ENCODE measurements at places on chromosomes 13 and 19.
A peak's percentile ranks its signal among the peaks of the same experiment; 100 is the strongest.

DNA sequence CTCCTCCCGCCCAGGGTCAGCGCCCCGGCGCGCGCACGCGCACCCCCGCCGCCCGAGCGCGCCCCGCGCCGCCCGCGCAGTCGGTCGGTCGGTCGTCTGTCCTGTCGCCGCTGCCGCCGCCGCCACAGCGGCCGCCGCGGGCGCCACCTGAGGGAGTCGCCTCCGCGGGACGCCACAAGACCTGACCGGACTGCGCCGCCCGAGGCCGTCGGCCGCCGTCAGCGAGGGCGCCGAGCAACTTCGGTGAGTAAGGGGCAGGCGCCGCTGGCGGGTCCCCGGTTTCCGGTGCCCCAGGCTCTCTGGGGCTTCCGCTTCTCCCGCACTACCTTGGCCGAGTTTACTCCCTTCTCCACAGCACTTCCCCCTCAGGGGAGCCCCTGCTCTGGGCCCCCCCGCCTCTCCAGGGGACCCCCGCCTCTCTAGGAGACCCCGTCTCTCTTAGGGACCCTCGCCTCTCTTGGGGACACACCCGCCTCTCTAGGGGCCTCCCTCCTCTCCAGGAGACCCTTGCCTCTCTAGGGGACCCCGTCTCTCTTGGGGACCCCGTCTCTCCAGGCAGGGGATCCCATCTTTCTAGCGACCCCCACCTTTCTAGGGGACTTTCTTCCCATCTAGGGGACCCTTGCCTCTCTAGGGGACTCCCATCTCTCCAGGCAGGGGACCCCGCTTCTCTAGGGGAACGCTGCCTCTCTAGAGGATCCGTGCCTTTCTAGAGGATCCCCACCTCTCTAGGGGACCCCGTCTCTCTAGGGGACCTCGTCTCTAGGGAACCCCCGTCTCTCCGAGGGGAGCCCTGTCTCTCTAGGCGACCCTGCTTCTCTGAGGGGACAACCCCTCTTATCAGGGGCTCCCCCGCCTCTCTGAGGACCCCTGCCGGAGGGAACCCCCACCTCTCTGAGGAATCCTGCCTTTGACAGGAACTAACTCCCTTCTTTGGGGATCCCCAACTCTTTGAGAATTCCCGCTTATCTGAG lies 19.3 kb upstream of the GATAD2A start:
- no peak for DNase-seq

GRCh38 chr19:2542341-2543069 lies 66.6 kb downstream of the GADD45B start:
- DNase-seq, result peak; percentile 91

GRCh38 chr13:51663973-51664957 lies 80.0 kb downstream of the WDFY2 start:
- DNase-seq, result no peak

- no peak for DNase-seq
Measured at GRCh38 chr19:11387162-11388034, 3.3 kb upstream of the EPOR start.

DNA sequence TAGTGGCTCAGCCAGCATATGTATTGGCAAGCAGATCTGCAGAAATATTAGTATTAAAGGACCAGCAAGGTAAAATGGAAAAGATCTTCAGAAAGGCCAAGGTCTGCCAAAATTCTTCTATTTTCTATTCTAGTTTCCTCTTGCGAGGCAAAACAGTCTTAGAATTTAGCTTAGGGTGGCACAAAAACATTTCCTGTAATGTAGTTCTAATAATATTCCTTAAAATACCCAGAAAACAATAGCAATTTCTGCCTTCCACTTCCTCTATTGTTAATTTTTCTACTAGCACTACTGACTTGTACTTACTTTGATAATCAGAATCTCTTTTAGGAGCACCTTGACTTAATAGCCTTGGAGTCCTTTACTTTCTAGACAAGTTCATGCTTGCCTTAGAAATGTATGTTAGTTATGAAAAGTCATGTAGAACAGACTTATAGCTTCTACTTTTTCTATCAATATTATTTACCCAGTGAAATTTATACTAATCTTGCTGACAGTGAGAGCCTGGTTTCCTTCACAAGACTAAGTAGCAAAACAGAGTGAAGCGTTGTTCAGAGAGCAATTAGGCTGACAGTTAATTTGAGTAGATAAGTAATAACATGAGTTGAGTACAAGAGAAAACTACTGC lies 23.9 kb upstream of the LPAR6 start:
- DNase-seq, result no peak

- DNase-seq, result no peak
Measured at GRCh38 chr19:57382806-57383488, 6.7 kb upstream of the ZNF548 start.

GRCh38 chr13:80133631-80134261 lies 207.2 kb downstream of the SPRY2 start:
- DNase-seq, result no peak

- no peak for DNase-seq
Measured at GRCh38 chr13:113924184-113924901, 49.5 kb downstream of the C13orf46 start.

DNA sequence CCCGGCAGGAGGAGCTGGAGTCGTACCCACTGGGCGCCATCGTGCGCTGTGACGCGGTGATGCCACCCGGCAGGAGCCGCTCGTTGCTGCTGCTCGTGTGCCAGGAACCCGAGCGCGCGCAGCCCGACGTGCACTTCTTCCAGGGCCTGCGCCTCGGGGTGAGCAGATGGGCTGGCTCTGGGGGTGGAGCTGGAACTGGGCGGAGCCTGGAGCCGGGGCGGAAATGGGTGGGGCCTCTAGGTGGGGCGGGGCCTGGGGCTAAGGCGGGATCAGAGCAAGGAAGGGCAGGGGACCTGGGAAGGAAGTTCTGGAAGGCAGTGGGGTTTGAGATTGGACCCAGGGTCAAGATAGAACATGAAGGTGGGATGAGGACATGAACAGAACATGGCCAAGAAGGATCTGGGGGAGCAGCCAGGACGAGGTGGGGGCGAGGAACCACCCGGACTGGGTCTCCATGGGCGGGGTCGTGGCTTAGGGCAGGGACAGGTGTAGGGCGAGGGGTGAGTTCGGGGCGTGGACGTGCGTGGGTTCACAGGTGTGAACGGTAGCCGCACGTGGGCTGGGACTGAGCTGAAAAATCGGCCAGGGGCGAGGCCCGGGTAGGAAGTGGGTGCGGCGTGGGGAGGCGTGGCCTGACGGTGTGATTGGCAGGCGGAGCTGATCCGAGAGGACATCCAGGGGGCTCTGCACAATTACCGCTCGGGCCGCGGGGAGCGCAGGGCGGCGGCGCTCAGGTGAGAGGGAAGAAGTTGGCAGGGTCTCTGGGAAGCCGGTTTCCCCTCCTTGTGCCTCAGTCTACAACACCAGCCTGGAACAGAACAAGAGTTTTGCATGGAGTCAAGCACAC lies 4.7 kb downstream of the EPS8L1 start:
- peak; percentile 74 for DNase-seq

GRCh38 chr13:70856711-70857110 lies 748.5 kb upstream of the KLHL1 start:
- DNase-seq, result no peak

- no peak for DNase-seq
Measured at GRCh38 chr13:113969311-113969972, 4.4 kb downstream of the C13orf46 start.

GRCh38 chr19:11377237-11377636 lies 2.8 kb downstream of the SWSAP1 start:
- DNase-seq, result peak; percentile 90

DNA sequence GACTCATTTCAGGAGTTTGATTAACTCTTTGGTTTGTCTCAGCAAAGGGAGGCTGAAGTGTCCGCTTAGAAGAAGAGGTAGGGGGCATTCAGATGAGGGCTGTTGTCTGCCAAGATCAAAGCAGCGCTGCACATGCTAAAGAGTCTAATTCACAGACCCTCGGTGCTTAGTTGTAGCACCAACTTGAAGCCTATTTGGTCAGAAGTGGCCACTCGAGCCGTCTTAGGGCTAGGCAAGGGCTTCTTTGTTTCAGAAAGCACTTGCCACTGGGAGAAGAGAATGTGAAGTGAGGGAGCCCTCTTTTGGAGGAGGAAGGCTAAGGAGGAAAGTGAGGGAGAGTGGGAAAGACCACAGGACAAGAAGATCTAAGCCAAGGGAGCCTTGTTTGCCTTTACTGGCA lies 313.4 kb upstream of the TMTC4 start:
- DNase-seq, result peak; percentile 34

DNA sequence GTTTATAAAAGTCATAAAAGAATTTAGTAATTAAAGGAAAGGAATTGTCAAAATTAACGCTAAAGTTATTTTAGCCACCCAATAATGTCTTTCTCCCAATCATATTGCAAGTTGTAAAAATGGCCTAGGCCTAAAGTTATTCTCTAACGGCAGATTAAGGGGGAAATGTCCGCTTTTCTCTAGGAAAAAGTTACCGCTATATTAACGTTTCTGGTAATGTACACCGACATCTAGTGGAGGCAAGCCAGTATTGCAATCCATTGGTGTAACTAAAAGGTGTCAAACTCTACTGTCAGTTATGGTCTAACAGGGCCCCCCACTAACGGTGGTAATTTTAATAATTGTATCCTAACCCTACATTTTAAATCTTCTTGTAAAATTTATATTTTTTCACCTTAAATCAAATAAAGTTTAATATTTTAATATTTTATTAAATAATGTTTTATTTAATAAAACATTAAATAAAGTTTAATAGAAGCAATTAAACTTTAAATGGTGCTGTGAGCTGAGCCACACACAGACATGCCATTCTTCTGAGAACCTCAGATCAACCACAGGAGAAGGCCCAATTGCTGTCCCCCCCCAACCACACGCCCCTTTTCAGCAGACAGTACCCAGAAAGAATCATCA lies 35.9 kb upstream of the ZSCAN5A start:
- DNase-seq, result peak; percentile 45

DNA sequence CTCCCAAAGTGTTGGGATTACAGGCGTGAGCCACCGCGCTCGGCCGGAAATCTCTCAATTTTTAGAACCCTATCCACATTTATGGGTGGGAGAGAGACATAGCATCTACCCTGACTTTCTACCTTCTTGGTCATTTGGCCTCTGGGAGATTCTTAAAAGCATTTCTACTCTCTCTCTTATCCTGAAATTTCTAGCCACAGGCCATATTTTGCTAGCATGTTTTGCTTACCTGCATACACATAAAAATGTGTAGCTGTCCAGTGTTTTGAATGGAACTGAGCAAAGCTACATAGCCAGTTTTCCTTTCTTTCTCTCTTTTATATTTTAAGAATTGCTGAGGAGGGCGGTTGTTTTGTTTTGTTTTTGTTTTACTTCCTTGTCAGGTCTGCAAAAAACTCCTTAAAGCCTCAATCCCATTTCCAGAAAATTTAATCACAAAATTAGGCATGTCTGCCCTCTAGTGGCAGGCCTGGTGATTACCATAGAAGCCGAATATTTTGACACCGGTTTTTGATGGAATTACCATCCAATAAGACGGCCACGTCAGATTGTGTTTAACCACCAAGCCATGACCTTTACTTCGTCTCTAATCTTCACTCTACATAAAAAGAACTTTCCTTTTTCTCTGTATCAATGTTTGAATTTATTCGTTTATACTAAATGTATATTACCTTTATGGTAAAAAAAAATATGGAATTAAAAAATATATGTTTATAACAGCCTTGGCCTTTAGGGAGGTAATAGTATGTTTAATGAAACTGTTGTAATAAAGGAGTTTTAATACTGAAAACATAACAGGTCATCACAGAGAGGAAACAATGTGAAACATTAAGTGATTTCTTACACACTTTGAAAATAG lies 34.4 kb upstream of the OXGR1 start:
- DNase-seq, result peak; percentile 66

GRCh38 chr13:91482427-91482826 lies 84.0 kb downstream of the GPC5 start:
- peak; percentile 13 for DNase-seq

DNA sequence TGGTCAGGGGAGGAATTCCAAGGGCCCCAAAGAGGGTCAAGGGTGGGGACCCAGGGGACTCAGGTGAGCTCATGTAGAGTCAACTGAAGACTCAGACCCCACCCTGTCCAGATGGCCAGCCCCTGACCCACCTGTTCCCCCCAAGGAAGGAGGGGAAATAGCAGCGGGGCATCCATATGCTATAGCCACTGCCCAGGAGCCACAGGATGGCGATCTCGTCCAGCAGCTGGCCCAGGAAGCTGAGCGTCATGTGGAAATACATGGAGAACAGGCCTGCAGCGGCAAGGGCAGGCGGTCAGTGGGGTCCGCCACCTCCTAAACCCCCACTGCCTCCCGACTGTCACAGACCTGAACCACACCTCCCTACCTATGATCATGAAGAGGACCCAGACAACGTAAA lies 21.4 kb downstream of the ACER1 start:
- DNase-seq, result no peak

Data from iris pigment epithelial cell (primary cell).